Fibroblast of lung (primary cell): ENCODE measurements at places on chromosomes 6 and 20. TPM values are rescaled to one million over a fixed set of nuclear protein-coding genes. Genes with fewer than 3 reads are reported as not detected.

DNA sequence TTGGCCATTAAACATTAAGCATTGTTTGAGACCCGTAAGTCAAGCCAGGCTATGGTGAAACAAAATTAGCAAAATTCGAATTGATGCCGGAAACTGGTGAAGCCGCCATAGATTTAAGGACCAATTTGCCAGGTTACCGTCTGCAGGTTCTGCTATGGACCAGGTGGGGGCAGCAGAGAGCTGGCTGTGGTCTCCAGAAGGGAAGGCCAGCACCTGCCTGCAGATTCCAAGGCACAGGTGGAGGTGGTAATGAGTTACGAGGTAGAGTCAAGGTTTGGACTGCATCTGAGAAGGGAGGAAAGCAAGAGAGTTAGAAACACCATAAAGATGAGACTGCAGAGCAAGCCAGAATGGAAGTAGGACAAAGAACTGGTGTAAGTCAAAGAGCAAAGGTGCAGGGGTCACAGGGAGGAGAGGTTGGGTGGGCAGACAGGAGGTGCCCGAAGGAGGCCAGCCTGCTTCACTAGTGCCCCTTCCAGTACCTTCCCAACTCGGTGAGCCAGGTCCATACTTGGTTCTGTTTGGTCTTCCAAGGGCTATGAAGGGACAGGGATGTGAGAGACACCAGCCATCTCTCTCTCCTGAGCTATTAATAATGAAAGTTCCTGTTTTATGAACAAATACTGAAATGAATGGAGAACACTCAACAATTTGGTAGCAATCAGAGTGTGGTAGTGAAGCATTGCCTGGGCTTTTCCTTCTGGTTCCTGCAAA lies 131.6 kb upstream of the ESR1 start:
- peak; percentile 4 for DNase-seq

Gene RIN2
- total RNA-seq, result 41.3 and 61.4 TPM in 2 replicates

Gene SLC17A3
- total RNA-seq, result not detected in 2 replicates

DNA sequence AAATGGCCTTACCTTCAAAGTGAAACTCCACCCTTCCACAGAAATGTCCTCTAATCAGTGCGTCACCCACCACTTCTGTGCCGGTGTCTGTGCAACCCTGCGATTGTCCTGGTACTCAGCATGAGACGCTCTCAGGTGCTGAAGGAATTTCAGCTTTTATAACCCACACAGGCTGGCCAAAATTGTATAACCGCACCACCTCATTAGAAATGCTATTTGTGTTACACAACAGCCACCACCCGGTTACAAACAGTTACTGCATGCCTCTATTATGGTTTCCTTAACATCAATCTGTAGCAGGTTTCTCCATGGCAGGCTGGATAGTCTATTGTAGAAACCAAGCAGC lies 51.5 kb downstream of the SLC23A2 start:
- peak; percentile 67 for DNase-seq
